ENCODE measurements at places on chromosomes 7 and 10.

- no peak for DNase-seq
These were observed 8.7 kb downstream of the ACTR1A start for GRCh38 chr10:102493771-102494170.

DNA sequence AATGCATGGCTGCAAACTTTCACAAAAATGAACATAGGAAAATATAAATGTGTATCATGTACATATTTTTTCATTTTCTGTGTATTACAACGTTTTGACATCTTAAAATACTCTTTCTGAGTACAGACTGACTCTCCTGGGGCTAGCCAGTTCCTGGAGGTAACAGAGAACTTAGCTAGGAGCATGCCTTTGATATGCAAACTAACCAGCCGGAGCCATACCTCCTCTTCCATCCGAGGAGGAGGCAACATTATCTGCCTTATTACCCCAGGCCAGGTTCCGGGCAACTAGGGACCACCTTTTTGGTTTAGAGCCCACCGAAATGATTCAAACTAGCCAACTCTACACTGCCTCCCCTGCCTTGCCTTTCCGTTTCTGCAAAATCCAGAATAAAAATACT, 33.7 kb upstream of the HECW1 start:
- DNase-seq: no peak

DNA sequence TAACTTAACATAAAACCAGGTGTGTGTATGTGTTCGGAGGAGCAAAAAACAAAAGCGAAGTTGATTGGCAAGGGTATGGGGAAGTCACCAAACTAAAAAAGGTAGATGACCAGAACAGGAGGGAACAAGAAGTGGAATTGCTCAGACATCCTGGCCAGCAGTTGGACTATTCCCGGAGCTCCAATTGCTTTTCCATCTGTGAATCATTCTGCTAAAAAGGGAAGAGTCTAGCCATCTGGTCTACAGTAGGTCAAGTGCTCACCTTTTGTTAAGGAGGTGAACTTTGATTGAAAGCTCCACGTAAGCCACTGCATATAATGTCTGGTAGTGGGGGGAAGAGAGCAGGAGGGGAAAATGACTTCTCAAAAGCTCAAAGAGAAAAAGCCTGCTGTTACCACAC, 50.0 kb upstream of the BET1 start:
- DNase-seq: no peak

GRCh38 chr7:1466524-1467271, 7.4 kb upstream of the MICALL2 start:
- no peak for DNase-seq

DNA sequence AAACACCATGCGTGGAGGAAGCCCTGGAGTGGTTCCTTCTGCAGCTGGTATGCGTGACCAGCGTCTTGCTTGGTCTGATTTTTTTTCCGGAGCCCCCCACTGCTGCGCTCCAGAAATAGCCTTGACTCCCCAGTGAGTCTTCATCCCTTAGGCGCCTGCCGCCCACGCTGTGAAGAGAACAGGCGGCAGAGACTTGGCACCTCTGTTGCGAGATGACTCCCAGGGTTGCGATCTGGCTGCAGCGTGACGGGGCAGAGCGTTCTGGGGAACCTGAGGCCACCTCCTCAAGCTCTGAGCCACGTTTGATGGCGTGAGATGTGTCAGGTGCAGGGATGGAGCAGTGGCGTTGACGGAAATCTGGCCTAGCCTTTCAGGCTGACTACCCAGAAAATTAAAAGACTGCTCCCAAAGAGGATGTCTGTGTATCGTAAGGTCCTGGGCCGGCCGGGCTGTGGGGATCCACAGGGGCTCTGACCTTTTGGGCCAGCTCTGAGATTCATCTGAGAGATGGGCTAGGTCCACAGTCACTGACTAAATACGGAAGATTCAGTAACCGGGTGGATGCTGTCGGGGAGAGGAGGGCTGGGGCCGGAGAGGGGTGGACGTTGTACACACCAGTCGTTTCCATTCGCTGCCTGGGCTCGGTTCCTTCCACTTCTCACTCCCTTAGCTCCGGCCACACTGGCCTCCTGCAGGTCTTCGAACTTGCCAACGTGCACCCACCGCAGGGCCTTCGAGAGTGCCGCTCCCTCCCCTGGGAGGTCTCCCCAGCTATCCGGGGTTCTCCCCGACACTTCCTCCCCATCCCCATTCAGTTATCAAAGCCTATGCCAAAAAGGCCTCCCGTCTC, 33.8 kb downstream of the PFKFB3 start:
- DNase-seq: no peak

DNA sequence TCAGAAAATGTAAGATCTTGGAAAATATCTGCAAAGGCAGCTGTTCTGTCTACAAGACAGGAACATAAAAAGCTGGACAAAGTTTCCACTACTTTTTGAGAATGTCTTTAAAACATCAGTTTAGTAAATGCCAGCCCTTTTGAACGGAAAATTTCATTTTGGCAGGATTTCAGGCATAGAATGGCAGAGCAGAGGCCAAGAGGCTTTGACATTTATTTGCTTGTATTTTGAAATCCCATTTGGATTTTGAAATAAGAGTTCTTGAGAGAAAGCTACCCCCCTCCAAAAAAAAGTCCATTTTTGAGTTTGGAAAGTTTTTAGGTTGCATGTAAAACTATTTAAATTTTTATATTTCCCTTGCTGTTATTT, 3.1 kb upstream of the ETV1 start:
- DNase-seq: no peak

DNA sequence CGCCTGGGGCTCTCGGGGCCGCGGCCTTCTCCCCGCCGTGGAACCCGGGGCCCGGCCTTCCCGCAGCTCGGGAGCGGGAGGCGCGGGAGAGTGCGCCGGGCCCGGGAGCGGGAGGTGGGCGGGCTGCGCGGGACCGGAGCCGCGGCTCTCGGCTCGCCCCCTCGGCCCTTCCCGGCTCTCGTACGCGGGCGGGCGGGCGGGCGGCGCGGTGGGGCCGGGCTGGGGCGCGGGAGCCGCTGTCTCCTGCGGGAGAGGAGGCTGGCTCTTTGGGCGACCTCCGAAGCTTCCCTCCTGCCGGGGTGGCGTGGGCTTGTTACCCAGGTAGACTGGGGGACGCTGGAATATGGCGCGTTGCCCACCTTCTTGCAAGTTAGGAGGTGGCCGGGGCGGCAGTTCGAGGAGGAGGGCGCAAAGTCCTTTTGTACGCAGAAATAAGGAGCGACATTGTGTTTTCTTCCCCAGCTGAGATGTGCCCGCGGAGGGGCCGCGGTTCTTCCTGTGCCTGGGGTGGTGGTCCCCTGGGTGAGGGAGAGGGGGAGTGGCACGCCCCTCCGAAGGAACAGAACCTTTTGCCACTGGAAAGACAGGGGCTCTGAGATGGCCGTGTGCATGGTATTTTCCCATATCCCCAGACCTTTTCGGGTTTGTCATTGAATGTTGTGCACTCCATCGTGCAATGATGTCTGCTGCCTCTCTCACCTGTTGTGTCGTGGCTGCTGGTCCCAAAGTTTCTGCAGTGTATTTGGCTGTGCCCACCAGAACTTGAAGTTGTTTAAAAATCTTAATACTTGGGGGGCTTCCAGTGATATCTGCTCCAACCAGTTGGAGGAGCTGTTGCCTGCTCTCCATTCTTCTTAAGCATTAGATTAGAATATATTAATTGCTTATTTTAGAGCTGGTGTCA, 844 bp downstream of the NRF1 start:
- no peak for DNase-seq

DNA sequence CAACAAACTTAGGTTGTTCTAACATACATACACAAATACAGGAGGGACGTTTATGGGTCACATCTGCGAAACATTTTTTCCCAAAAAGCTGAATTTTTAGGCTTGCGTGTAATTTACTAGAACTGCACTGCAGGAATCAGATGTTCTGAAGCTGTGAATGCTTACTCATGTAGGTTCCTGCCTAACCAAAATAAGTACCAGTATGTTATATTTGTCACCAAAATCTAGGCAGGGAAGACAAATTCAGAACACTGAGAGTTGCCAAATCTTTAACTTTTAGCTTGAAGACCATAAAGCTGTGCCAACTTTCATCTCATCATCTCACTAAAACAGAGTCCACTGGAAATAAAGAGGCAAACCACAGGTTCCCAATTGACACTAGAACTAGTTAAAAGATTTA, 5.7 kb downstream of the UBE2H start:
- DNase-seq: no peak

GRCh38 chr10:117164592-117165537, 26.8 kb upstream of the VAX1 start:
- DNase-seq: no peak

Data from epithelial cell of proximal tubule (primary cell).